ENCODE measurements at places on chromosomes 16 and 17.
A peak's percentile ranks its signal among the peaks of the same experiment; 100 is the strongest.

GRCh38 chr17:49442041-49442440 lies 27.4 kb upstream of the PHB1 start:
- DNase-seq = peak; percentile 27

DNA sequence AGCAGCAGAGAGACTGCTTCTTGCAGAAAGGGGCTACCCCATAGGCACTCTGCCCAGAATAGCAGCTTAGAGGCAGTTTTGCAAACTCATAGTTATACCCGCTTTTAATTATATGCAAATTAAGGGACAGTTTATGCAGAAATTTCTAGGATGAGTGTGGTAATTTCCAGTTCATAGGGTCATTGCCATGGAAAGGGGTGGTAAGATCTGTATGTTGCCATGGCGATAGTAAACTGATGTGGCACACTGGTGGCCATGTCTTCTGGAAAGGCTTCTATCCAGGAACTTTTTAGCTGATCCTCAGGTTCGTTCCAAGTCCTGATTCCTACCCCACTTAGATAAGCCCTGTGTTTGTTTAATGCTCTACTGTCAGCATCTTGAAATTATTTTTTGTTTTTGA lies 6.2 kb downstream of the STXBP4 start:
- DNase-seq = no peak

DNA sequence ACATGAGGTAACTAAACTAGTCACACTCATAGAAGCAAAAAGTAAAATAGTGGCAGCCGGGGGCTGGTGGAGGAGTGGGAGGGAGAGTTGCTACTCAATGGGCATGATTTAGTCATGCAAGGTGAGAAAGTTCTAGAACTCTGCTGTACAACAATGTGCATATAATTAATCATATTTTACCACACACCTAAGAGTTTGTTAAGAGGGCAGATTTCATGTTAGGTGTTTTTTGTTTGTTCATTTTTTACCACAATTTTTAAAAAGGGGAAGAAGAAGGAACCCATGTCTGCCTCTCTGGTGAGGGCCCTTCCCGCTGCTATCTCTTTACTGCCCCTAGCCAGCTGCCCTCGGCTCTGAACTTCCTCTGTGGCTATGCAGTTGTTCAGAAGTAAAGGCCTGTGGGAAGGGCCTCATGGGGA lies 11.2 kb downstream of the CD300LB start:
- no peak for DNase-seq

DNA sequence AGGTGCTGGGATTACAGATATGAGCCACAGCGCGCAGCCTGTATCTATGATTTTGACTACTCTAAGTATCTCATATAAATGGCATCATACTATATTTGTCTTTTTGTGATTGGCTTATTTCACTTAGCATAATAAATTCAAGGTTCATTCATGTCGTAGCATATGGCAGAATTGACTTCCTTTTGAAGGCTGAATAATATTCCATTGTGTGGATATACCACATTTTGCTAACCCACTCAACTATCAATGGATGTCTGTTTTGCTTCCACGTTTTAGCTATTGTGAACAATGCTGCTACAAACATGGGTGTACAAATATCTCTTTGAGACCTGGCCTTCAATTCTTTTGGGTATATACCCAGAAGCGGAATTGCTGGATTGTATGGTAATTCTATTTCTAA lies 10.1 kb downstream of the PLXDC1 start:
- DNase-seq = no peak

DNA sequence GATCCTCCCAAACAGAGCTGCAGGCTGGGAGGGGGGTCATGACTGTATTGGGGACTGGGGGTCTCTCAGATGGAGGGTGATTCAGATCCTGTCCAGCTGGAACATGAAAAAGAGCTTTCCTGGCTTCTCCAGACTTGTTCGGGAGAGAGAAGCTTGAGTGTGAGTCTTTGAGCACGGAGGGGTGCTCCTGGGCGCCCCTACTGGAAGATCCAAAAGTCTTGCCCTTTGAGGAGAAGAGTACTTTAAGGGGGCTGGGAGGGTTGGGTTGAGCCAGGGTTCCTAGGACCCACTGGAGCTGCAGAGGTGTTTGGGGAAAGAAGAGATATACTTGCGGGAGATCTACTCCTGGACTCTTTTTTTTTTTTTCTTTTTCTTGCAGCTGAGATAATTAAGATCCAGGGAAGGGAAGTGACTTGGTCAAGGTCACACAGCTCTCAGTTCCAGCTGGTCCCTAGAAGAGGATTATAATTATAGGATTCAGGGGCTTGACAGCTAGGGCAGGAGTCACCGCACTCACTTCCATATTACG lies 8.4 kb downstream of the RARA start:
- peak; percentile 82 for DNase-seq

- no peak for DNase-seq
Observed at GRCh38 chr17:44177640-44178039, 7.1 kb downstream of the ASB16 start.

DNA sequence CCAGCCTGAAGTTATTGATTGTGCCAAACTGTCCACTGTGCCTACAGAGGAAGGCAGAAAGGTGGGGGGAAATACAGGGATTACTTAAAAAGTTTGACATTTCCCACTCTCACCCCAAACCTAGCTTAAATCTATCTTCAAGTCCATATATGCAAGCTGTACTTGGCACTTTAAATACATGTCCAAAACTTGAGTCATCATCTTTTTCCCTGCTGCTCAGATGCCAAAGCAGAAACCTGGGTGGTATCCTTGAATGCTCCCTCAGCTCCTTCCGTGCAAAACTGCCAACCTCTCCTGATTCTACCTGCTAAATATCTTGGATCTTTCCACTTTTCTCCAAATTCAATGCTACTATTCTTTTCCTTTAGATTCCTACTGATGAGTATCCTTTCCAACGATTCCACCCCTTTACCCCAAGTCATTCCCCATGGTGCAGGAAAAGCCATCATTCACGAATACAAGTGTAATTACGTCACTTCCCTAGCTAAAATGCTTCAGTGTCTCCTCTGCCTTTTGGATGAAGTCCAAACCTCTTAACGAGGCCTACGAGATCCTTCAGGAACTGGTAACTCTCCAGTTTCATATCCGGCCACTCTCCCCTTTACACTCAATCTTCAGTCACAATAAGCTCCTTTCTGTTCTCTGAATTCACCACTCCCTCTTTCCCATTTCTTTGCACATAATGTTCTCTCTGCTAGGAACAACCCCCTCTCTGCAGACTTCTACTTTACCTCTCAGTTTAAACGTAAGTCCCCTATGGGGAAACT lies 9.3 kb downstream of the BECN1 start:
- no peak for DNase-seq

DNA sequence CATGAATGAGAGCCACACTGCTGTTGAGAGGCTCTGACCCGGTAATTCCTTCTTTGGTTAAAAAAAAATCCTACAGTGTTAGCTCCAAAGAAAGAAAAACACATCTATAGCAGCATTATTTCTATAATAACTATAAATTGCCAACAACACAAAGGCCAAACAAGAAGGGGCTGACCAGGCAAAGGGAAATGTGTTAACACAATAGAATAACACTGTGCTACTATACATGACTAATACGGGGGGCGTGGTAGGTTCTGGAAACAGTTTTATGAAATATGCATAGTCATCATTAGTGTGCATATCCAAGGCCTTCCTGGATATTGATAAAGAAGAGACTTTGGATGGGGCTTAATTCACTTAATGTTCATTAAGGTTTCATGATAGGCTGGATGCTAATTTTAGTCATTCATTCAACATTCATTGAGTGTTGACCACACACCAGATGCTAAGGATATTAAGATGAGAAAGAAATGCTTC lies 50.0 kb upstream of the CCL1 start:
- no peak for DNase-seq

DNA sequence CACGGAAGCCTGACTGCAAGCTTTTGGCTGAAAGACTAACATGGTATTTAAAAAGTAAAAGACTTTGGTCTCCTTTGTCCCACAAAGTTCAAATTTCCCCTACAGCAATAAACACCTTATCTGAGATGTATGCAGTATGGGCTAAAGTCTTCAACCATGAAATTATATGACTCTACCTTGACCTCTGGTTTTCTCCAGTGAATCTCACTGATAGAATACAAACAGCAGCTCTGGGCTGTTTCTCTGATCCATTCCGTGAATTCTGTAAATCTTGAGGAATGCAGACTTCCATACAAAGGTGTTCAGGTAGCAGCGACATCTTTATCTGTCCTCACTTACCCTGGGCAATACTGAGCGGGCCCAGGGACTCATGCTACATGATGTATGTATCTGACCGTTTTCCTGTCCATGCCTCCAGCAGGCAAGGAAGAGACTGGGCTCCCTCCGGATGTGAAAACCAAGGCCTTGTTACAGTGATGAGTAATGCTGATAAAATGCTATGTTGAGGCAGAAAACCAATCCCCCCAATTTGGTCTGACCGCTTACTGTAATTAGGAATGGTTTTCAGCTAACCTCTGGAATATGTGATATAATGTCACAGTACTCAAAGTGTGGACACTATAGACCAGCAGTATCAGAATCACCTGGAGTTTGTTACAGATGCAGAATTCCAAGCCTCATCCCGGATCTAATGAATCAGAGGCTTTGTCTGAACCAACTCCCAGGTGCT lies 589.8 kb downstream of the HS3ST4 start:
- no peak for DNase-seq

- DNase-seq = no peak
Observed at GRCh38 chr17:37067555-37068111, 118.9 kb downstream of the AATF start.

DNA sequence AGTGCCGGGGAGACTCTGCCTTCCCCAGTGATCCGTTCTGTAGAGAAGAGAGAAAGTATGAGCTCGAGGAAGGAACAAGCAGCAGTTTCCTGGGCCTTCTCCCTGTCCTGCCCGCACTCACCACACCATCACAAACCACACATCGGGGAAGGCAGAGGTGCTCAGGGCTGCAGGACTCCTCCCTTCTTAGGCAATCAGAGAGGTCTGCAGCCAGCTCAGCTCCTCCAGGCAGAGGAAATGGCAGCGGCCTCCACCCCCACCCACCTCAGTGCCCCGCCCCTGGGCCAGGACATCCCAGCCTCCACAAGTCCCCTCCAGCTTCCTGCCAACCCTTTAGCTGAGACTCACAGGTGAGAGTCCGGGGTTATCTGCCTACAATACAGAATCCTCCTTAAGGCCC lies 2.0 kb downstream of the ZNF319 start:
- DNase-seq = peak; percentile 86
